ENCODE measurements at places on chromosomes 6 and 20.
A peak's percentile ranks its signal among the peaks of the same experiment; 100 is the strongest.

DNA sequence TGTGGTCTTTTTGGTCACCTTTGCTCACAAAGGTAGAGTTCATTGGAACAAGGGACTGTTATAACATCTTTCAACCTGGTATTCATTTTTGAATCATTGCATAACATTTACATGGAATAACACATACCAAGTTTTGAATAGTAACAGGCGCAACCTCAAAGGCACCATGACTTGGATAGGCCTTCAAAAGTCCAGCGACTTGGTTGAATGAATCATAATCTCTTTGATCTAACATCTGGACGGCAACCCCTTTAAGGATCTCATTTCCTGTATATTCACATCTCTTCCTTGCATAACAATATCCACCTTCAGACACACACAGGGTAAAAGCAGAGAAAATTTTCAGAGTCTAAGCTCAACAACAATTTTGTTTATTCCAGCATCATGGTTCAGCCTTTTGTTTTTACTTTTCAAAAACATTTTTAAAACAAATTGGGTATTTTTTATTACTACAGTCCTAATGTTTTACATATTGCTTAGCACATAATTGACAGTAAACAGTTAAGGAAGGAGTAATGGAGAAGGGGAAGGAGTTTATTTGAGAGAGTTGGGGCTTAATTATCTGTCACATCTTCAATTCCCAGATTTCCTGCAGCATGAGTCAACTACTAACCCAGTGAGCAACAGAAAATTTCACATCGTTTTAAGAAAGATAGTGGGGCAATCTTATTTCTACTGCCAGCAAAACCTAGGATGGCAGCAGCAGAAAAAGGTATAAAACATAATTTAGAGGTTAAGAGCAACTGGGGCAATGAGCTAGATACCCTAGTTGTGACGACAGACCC, 41.8 kb upstream of the F13A1 start:
- DNase-seq: no peak

DNA sequence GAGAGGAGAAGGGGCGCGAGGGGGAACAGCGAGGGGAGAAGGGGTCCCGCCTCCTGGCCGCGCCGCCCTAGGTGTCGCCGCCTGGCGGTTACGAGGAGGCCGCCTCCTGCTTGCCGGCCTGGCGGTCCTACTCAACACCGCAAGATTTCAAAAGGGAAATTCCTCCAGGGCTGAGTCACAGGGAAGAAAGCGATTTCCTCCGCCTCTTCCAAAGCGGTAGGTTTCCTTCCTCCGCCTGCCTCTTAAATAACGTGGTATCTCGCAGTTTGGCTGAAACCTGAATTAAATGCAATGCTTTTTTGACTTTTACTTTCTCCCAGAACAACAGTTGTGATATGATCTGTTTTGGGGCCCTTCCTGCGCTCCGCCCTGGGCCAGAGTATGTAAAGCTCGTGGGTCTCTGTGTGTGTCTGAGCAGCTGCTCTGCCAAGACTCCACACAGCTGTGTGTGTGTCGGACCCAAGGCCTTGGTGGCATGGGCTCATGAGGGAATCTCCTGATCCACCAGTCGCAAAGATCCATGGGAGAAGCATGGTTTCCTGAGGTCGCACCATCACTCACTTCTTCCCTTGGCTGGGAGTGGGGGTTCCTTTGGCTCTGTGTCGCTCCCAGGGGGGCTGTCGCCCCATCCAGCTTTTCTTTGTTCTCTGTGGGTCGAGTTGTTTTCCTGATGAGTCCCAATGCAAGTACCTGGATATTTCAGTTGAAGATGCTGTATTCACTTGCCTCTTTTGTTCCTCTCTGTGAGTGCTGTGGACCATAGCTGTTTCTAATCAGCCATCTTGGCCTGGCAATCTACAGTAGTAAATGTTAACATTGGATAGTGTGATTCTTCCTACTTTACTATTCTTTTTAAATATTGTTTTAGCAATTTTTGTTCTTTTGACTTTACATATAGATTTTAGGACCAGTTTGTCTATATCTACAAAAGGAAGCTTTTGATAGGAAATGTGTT, 31.6 kb upstream of the NOTCH4 start:
- peak; percentile 94 for DNase-seq

GRCh38 chr6:71324194-71324785, 35.7 kb downstream of the OGFRL1 start:
- no peak for DNase-seq

- no peak for DNase-seq
These were observed 134.2 kb downstream of the TRIM27 start for GRCh38 chr6:28789553-28790083.

DNA sequence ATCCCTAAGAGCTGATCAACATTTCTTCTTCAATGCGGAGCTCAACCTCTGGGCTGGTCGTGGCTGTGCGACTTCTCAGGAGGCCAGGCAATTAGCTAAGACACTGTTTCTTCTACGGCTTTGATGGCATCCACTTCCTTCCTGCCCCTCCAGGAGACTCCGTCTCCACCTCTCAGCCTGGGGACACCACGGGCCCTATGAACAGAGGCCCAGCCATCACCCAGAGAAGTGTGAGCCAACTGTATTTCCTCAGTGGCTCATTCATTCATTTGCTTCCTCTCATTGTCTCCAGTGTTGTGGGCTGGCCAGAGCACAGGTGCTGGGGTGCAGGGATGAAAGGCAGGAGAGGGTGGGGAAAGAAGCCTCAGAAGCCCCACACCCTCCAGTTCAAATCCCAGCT, 51.8 kb upstream of the APCDD1L start:
- peak; percentile 14 for DNase-seq

DNA sequence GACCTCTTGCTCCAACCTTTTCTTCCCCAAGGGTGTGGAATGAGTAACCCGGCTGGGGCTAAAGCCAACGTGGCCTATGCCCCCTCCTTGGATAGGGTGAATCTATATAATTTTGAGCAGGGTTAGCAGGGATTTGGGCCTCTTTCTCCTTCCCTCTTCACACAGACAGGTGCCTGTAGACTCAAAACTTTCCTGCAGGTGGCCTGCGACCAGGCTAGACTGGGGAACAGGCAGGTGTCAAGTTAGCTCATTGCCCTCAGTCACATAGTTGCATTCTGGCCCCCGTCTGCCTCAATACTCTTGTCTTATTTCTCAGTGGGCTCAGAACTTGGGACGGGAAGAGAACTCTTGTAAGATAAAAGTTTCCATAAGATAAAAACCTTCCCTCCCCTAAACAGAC, 243.0 kb downstream of the ATXN1 start:
- no peak for DNase-seq

DNA sequence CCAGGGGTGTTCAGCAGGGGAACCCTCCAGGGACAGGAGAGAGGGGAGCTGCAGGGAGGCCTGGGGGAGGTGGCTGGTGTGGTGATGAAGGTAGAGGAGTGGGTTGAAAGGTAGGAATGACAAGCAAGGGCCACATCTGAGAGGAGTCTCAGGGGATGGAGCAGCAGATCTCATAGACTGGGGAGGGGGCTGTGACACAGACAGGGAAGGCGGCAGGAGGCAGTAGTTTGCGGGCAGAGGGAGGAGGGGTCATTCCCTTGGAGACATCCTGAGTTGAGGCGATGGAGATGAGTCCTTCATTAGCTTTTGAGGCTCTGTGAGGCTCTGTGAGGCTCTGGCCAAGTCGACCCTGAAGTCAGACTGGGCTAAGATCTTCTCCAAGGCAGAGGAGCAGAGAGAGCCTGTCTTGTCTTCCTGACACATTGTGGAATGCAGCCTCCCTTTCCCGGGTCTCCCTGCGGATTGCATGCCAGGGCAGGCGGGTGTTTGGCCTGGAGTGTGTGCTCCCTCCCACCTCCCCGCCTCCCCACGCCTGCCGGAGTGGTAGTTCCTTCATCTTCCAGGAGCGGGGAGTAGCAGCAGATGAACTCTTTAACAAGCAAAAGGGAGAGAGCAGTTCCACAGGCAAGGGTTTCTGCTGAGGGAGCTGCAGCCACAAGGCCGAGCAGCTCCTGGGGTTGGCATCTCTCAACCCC, 34.3 kb upstream of the MLN start:
- DNase-seq: peak; percentile 94
